GDM1 (cell line): ENCODE measurements at places on chromosomes 2 and 18.
A peak's percentile ranks its signal among the peaks of the same experiment; 100 is the strongest.

GRCh38 chr2:2057125-2057721 is 273.9 kb downstream of the MYT1L start:
- peak; percentile 58 for DNase-seq

DNA sequence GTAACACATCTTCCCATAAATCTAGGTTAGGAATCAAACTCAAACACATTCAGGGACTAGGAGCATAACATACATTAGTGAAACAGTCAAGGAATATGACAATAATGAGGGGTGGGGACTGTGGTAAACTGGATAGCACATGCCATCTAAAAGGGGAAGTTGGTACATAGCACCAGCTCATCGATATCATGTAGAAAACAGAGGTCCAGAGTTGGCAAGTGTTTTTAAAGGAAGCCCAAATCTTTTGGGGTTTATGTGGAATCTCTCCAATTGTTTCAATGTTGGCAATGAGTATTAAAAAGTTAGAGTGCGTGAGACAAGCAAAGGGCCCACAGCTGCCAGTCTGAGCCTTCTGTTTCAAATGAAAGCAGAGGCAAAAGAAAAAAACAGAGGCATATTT is 24.4 kb downstream of the KLF7 start:
- no peak for DNase-seq

GRCh38 chr2:183267148-183267827 is 143.0 kb downstream of the NUP35 start:
- no peak for DNase-seq

DNA sequence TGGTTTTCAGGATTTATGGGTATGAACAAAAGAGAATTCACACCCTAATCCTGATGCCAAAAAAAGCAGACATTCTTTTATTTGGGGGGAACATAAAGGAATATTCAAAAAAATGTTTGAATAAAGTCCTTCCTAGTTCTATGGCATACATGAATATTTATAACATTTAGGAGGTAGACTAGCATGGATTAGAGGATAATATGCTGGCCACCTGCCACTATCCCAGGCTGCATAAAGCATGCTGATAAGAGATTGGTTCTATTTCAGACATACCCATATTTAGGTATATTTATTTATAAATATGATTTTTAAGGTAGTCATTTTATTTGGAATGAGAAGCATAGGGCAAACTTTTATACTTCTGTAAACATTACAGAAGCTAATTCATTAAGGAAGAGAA is 34.9 kb upstream of the MAP3K20 start:
- DNase-seq, result no peak

DNA sequence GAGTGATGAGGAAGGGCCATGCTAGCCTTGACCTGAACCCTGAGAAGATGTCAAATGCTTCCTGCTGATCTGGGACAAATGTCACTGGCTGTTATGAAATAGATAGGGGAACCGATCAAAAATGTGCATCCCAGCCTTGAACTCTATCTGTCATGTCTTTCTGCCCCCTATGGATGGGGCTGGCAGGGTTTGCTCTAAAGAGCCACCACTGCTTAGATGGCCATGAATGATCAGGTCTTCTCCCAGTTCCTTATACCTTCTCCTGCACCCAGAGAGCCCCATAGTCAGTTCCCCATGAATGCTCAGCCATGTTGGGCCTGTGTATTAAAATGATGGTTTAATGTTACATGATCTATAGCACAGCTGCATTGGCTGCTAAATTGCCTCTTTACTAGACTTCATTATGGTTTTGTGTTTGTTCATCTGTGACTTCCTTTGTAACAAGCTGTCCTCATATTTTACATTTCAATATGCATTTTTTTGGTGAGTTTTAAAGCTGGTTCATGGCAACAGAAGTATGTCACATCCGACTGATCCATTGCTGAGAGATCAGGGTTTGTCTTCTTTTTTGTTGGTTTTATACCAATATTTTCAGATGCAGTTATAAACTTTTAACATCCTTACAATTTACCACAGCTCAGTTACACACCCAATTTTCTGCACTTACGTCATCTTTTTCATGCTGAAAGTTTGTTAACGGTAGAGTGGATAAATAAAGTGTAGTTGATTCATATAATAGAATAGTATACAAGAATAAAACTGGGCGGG is 56.3 kb upstream of the SMAD2 start:
- DNase-seq, result no peak

DNA sequence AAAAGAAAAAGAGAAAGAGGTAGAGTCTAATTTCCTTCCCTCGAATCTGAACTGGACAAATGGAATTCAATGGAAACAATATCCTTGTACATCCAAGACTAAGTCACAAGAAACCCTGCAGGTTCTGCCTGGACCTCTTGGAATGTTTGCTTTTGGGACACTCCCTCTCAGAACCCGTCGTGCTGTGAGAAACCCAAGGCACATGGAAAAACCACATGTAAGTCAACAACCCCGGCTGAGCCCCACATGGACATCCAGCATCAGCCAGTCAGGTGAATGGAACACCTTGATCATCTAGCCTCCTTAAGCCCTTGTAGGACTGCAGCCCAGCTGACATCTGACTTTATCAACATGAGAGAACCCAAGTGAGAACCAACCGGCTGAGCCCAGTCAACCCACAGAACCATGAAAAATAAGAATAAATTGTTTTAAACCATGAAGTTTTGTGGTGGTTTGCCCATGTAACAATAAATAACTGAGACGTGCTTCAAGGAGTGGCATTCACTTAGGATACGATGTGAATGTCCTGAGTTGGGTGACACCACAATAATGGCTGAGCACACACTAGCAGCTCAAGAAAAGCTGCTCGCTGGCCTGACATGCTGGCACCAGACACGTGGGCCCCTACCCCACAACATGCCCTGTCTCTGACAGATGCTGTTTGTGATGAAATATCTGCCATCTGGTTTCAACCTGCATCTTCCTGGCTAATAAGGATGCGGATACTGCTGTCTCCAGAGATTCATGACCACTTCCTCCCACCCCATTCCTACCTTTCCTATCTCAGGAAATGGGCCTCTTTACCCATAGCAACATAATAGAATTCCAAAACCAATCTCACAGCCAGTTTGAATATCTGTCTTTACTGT is 28.8 kb downstream of the PKDCC start:
- no peak for DNase-seq

DNA sequence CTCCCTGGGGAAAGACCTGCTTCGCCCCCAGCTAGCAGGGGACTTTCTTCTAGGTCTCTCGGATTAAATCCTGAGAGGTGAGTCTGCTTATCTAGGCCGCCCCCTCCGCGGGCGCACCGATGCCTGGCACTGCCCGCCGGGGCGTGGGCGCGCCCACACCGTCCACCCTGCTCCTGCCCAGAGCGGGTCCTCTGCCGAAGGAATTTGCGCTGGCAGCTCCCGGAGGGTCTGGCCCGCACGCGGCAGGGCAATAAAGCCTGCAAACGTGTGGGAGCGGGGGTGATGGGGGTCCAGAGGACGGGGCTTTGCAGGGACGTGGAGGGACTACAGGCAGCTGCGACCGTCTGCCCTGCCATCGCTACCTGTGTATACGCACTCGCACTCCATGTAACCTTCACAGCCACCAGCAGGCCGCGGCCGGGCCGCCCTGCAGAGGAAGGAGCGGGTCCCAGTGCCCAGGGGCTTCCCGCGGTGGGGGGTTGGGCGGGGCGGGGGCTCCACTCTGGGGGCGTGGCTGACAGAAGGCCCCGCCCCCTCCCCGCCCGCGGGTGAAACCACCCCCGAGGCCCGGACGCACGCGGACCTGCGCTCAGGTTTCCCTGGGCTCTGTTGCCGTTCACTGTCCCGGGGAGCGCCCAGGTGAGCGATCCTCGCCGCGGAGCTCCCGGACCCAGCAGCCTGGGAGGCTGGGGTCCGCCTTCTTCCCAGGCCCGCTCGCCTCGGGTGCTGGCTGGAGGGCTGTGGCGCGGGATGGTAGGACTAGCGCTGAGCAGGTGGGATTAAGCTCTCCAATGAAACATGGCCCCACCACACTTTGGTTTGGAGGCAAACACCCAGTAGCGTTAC is 174.5 kb upstream of the HS6ST1 start:
- no peak for DNase-seq

GRCh38 chr2:11342551-11343367 is 1.7 kb downstream of the ROCK2 start:
- DNase-seq, result no peak

GRCh38 chr2:231795525-231796327 is 9.5 kb downstream of the COPS7B start:
- DNase-seq, result no peak

GRCh38 chr2:64653109-64654062 is at the start of gene SERTAD2:
SERTAD2 (minus strand) TSS chr2:64653913; CDS start chr2:64636871, 17,042 bp downstream.
- peak; percentile 91 for DNase-seq

GRCh38 chr2:226715347-226715990 is 84.2 kb downstream of the IRS1 start:
- no peak for DNase-seq

- DNase-seq, result no peak
Measured at GRCh38 chr2:2838548-2838845, 507.4 kb upstream of the MYT1L start.

DNA sequence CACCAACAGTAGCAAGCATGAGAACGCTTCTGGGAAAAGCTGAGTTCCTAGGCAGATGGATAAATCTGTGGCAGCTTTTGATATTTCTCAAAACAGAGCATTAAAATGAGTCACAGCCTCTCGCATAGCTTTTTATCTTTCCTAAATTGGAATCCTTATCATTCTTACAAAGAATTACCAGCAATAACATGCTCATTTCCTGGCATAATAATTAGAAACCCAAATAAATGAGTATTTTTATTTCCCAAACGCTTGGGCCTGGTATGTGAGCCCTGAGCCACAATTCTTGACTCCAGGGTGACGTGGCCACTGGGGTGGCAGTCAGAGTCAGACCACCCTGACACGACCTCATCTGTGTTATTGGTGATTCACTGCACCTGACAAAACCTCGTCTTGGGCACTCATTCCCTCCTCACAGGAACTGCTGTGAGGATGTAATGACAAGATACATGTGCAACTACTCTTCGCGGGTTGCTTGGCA is 210.7 kb downstream of the ARL4C start:
- DNase-seq, result no peak

DNA sequence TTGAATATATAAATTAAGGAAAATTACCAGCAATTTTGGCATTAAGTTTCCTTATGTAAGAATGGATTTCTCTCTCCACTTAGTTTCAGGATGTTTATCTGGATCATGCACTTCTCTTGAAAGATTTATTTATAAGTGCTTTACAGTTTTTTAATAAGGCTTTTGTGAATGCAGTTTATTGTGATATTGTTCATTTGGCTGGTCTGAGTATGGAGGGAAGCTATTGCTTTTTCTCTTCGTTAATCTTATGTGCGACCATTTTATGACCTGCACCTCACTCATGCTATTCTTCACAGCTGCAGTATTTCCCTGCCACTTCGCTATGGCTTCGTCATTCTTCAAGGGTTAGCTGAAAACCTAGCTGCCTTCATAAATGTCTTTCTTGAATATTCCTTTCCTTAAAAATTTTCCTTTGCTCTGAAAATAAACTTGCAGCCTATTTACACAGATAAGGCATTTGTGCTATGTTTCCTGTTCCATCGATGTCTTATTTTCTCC is 233.4 kb downstream of the SOCS6 start:
- DNase-seq, result no peak

DNA sequence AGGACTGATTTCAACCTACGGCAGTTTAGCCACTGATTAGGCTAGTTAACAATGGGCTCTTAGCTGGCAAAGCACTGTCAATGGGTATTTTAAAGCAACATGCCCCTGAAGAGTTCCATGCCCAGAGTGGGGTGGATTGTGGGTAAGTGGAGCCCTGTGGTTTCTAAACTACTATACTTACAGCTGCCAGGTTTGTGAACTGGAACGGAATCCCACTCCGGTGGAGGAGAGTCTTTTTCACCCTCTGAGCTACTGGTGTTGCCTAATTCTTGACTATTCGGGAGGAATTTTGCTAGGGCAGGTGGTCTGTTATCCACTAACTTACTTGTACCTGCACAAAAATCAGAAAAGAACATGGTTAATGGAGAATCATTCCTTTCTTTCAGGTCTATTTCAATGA is 52.6 kb downstream of the ZAP70 start:
- DNase-seq, result no peak

GRCh38 chr2:42386682-42387081 is 25.7 kb upstream of the COX7A2L start:
- no peak for DNase-seq

GRCh38 chr2:148926291-148926961 is 51.4 kb downstream of the KIF5C start:
- peak; percentile 2 for DNase-seq

DNA sequence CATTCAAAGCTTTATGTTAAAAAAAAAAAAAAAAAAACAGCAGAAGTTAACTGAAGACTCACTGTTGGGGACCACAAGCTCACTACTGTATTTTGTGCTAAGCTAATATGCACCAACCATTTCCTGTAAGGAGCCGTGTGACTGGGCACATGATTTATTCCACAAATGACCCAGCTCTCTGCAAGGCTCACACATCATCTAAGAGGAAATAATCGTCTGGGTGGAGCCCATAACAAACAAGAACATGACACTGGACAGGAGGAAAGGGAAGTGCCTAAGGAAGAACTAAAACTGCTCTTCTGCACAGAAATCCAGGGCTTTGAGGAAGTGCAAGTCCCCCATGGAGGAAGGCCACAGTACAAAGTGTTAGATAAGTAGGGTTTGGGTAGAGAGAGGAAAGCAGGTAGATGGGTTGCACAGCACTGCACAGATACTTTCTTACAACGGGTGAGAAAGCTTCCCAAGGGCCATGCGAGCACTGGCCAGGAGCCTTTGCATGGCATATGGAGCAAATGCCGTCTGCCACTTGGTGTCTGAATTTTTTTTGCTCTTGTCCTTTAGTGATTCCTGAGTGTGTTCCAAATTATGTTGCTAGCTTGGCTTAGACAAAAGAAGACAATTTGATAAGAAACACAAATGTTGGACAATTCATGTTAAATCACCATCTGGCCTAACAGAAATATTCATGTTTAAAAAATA is 24.4 kb downstream of the NFE2L2 start:
- DNase-seq, result peak; percentile 69

- no peak for DNase-seq
Measured at GRCh38 chr2:65397122-65397521, 35.3 kb downstream of the SPRED2 start.

- no peak for DNase-seq
Measured at GRCh38 chr2:128783193-128783671, 464.6 kb upstream of the HS6ST1 start.

DNA sequence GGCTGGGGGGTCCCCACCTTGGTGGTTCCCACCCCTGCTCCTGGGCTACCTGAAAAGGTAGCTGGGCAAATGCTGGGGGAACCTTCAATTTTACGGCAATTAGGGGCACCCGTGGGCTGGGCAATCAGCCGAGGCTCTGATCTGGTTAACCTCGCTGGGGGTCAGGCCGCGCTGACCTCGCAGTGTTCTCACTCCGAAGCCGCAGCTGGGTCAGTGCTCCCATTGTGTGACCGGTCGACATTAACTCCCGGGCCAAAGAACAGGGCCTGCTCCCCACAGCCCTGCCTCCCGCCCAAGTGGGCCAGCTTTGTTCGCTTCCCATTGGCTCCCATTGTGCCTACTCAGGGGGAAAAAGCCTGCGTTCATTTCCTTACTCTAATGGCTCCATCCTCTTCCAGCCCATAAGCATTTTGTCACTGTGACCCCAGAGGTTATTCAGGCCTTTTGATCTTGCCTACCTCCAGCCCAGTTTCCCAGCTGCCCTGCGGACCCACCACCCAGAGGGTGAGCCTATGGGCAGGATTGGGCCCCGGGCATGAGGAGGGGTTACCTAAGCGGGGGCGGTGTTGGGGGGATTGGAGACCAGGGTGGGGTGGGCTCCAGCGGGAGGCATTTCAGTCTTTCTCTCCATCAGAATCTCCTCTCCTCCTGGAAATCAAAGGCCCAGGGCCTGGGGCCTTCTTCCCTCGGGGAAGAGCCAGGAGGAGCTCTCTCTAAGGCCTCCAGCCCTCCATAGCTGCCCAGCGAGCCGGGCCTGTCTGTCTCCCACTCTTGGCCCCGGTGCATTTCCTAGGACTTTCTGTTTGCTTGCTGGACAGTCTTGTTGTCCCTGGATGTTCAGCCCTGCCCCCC is 90.1 kb downstream of the MYCN start:
- DNase-seq, result no peak
